Left hindlimb (tissue), 1 donor: ENCODE measurements at places on chromosomes 6 and 20.

DNA sequence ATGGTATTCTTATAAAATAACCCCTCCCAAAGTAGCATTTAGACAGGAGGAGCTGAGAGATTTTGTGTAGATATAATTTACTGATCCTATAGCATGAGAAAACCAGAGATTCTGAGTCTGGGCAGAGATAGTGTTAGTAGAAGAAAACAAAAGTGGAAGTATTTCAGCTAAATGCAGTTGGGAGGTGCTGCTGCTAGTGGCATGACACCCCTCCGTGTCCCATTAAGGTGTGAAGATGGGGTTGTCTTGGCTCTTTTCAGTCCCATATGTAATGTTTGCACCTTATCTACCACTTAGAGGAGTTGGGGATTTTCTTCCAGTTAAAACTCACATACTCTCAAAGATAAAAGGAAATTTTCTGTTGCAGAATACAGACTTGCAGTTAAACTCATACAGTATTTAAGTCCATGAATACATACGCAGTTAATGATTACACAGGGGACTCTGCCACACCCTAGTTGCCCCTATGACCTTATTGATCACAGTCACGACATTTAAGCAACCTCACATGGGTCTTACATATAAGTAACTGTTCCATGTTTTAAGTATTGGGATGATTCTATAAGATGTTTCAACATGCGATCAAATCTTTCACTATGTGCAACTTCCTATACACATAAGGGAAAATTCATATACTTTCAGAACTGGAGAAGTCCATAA lies 11.5 kb downstream of the TAAR2 start:
- DNase-seq = no peak

DNA sequence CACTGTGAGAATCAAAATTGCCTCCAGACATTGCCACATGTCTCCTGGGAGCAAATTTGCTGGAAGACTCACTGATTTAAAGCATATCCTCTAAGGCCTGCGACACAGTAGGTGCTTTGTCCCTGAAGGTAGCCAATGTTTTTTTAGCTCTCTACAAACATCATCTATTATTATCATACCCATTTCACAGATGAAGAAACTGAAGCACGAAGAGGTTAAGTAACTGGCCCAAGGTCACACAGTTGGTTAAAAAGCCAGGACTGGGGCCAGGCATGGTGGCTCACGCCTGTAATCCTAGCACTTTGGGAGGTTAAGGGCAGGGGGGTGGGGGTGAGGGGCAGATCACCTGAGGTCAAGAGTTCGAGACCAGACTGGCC lies 12.4 kb downstream of the SLC13A3 start:
- no peak for DNase-seq

DNA sequence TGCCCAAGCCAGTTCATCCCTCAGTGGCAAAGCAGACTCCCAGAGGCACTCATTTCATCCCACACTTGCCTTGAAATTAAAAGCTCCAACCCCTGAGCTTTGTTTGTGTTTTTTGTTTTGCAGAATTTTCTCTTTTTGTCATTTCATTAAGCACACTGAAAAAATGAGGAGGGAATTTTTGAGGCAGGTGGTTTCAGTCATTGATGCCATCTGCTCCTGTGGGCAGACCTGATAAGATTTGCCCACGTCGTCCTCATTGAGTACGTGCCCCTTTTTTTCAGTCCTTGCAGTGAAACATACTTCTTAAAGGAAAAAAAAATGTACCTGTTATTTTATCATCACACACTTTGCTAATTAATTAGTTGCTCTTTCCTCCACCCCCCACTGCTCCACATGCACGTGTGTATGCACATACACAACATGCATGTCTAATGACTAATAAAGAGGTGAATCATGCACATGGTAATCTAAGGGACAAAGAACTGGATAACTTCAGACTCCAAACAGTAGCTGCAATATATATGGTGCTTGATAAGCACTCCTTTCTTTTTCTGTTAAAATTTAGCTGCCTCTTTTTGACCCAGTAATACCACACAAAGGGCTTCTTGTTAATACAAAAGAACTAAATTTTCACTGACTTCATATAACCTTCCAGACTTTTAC lies 102.1 kb upstream of the TMEM181 start:
- no peak for DNase-seq

DNA sequence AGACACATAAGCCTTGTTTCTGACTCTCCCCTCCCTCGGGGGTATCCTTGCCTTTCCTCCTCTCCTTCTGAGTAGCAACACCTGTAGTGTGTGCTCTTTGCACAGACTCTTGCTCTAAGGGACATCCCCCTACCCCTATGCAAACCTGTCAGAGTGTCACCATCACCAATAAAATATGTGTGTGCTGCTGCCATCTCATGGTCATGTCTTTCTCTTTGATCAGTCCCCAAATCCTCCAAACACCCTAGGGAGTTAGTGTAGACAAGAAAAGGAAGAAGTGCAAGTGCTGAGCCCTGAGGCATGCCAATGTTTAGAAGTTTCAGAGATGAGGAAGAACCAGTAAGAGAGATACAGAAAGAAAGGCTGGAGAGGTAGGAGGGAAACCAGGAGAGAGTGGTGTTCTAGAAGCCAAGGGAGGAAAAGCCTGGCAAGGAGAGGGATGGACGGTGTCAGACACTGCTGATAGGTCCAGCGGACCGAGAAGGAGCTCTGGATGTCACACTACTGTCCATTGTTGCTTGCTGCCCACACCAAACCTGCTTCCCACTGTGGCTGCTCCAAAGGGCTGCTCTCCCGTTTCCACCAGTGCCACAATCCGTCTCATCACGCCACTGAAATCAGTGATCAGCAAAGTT lies 16.4 kb downstream of the TRMT6 start:
- DNase-seq = no peak

DNA sequence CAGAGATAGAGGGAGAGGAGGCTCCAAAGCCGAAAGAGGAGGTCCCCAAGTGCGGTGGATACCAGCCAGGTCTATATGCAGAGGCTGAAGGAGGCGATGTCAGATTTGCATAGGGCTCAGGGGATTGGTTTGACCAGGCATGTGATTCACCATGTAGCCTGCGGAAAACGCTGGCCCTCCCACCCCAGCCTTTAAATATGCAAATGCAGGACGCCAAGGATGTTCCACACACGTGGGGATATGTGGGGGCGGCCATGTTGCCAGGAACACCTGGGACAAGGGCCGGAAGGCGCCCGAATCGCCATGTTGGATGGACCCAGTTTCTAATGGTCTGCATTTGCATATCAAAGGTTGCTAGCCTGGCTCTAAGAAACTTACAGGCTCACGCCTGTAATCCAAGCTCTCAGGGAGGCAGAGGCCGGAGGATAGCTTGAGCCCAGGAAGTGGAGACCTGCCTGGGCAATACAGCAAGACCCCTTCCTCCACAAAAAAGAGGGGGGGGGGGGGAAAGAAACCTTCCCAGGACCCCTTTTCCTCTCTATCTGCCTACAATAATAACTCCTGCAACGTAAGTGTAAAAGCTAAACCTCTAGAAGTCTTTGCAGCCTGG lies 110.5 kb downstream of the TULP4 start:
- no peak for DNase-seq

GRCh38 chr6:45447005-45447404 lies 69.3 kb upstream of the SUPT3H start:
- DNase-seq = no peak

DNA sequence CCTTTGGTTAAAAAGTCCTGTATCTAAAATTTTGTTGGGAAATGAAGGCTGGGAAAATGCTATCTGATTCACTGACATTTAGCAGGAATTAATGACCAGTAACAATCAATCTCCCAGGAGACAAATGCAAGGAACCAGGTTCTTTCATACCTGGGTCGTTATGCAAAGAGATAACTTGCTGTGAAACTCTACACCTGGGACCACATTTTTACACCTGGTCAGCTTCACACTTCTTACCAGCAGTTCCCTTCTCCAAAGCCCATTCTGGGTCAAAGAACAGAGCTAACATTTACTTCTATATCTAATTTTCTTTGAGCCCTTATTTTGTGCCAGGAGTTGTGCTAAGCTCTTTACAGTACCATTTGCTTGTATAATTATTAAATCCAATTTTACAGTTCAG lies 27.4 kb upstream of the STXBP5 start:
- no peak for DNase-seq

DNA sequence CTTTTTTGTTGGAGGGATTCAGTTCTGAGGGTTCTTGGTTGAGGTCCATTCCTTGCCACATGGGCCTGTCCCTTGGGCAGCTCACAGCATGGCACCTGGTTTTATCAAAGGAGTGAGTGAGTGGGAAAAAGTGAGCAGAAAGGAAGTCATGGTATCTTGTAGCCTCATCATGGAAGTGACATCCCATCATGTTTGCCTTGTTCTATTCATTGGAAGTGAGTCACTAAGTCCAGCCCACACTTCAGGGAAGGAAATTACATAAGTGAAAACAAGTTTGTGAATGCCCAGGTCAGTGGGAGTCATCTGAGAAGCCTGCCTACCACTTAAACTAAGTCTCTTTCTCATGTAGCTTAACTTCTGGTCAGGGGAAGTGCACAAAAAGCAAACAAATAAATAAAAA lies 32.8 kb upstream of the ZNFX1 start:
- DNase-seq = no peak

DNA sequence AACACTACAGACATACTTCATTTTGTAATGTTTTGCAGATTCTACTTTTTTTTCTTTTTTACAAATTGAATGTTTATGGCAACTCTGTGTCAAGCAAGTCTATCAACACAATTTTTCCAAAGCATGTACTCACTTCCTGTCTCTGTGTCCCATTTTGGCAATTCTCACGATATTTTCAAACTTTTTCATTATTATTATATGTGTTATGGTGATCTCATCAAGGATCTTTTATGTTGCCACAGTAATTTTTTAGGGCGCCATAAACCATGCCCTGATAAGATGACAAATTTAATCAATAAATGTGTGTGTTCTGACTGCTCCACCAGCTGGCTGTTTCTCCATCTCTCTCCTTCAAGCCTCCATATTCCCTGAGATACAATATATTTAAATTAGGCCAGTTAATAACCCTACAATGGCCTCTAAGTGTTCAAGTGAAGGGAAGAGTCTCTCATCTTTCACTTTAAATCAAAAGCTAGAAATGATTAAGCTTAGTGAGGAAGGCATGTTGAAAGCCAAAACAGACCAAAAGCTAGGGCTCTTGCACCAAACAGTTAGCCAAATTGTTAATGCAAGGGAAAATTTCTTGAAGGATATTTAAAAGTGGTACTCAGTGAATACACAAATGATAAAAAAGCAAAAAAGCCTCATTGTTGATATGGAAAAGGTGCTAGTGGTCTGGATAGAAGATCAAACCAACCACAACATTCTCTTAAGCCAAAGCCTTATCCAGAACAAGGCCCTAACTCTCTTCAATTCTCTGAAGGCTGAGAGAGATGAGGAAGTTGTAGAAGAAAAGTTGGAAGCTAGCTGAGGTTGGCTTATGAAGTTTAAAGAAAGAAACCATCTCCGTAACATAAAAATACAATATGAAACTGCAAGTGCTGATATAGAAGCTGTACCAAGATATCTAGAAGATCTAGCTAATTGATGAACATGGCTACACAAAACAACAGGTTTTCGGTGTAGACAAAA lies 194.4 kb upstream of the TAB2 start:
- no peak for DNase-seq

DNA sequence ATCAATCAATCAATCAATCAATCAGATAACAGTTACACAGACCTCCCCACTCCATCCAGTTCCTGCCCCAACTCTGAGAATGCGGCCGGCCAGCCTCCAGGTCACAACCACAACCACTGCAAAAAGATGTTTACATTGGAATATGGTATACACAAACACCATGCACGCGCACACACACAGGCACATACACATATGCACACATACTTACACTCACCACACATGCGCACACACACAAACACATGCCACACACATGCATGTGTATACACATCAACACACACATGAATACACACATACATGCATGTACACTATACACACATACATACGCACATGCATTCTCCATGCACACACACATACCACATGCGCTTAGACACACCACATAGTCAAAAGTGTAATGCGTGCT lies 131.1 kb downstream of the PXDC1 start:
- DNase-seq = no peak

- DNase-seq = no peak
Observed at GRCh38 chr20:63659370-63659769, 1.3 kb downstream of the RTEL1 start.

- no peak for DNase-seq
Observed at GRCh38 chr20:10861090-10861489, 187.3 kb upstream of the JAG1 start.

- DNase-seq = no peak
Observed at GRCh38 chr6:56570413-56571359, 72.0 kb downstream of the DST start.

DNA sequence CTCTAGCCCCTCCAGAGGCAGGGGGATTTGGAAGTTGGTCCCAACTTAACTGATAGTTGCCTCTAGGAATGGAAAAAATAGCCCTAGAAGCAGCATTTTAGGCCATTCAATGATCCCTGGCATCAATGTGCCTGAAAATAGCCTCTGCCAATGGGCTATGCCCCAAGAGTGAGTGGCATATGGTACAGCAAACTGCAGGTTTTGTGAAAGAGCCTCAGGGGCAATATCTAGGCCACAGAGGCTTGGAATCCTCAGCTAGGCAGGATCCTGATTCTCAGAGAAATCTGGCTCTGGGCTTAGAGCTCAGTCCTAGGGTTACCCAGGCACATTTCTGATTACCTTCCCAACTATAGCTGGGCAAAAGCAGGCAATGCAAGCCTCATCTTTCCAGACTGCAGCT lies 104.4 kb upstream of the MOCS1 start:
- no peak for DNase-seq

- no peak for DNase-seq
Observed at GRCh38 chr6:41174610-41175009, 11.7 kb upstream of the TREM2 start.

DNA sequence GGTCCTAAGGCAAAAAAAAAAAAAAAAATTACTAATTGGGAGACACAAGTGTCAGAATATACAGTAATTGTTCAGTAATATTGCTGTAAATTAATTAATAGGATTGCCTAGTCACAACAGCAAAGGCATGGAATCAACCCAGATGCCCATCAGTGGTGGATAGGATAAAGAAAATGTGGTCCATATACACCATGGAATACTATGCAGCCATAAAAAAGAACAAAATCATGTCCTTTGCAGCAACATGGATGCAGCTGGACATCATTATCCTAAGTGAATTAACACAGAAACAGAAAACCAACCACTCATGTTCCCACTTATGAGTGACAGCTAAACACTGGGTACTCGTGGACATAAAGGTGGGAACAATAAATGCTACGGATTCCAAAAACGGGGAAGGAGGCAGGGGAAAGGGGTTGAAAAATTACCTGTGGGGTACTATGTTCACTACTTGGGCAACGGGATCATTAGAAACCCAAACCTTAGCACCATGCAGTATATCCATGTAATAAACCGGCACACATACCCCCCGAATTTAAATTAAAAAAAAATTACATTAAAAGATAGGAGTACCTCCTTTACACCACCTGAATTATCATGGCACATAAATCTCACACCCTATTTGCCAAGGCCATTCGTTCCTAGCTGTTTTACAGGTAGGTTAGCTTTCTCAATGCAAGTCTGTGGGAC lies 689 bp upstream of the PFDN4 start:
- DNase-seq = no peak

GRCh38 chr6:125989631-125990030 lies 3.3 kb downstream of the TRMT11 start:
- DNase-seq = no peak
